Aorta (tissue), 5 donors: ENCODE measurements at places on chromosomes 2 and 18. TPM values are rescaled to one million over a fixed set of nuclear protein-coding genes. Genes with fewer than 3 reads are reported as not detected.

GRCh38 chr2:177698281-177698680, 305.7 kb downstream of the AGPS start:
- no peaks in the 10 kb centered on the region for H3K36me3 ChIP-seq
- no peaks in the 10 kb centered on the region for H3K27me3 ChIP-seq
- no peak overlapping the region for H3K27ac ChIP-seq
- H3K4me3 ChIP-seq: no peak overlapping the region
- no peaks in the 10 kb centered on the region for H3K4me1 ChIP-seq

- H3K36me3 ChIP-seq: no peaks in the 10 kb centered on the region
- no peak for DNase-seq
- H3K4me3 ChIP-seq: no peak overlapping the region
- H3K27me3 ChIP-seq: no peaks in the 10 kb centered on the region
- H3K27ac ChIP-seq: no peak overlapping the region
Measured at GRCh38 chr2:66427300-66427699, 7.6 kb upstream of the MEIS1 start.

- no peaks in the 10 kb centered on the region for H3K4me1 ChIP-seq
- no peak overlapping the region for H3K27ac ChIP-seq
- no peak for DNase-seq
Measured at GRCh38 chr2:24618144-24618543, 127.1 kb downstream of the NCOA1 start.

DNA sequence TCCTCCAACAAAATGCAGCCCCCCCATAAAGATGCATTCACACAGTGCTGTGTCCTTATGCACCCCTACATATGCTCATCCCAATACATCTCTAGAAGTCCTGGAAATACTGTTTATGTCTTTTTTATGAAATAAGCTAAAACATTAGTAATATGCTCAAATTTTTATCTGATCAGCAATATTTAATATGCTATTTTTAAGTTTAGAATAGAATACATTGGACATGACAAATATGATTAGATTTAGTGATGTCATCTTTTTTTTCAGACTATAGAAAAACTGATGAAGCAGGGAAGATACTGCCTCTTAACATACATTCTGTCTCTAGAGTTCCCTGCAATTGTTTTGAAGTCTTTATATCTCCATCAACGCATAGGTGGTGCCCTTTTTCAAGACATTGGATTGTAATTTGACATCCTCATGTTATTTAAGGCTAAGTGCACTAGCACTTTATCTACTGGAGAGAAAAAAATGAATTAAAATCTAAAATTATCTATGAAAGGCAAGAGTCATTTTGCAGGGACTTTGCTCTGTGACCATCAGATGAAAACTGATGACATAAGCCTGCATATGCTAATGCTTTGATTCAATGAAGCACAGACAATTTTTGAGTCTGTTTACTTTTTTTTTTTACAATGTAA, 395.3 kb downstream of the LPIN1 start:
- no peak overlapping the region for H3K27ac ChIP-seq
- no peaks in the 10 kb centered on the region for H3K27me3 ChIP-seq
- H3K4me1 ChIP-seq: no peaks in the 10 kb centered on the region
- DNase-seq: no peak

- no peak overlapping the region for H3K4me3 ChIP-seq
- DNase-seq: no peak
- no peaks in the 10 kb centered on the region for H3K27me3 ChIP-seq
- no peaks in the 10 kb centered on the region for H3K36me3 ChIP-seq
Measured at GRCh38 chr2:159265171-159265576, 21.3 kb downstream of the WDSUB1 start.

Gene ANO7
- total RNA-seq: 5.4 TPM

Gene HOXD3
- 9.8 TPM for total RNA-seq

Gene ACKR3
- 116 TPM for total RNA-seq
